Vein endothelial cell (primary cell): ENCODE measurements at places on chromosomes 16 and 17. TPM values are rescaled to one million over a fixed set of nuclear protein-coding genes. Genes with fewer than 3 reads are reported as not detected.

DNAAF8 gene
- total RNA-seq: 0.48 and 1.3 TPM in 2 replicates

STAT5A gene
- 30.4 and 52.6 TPM in 2 replicates for total RNA-seq

KRTAP4-9 gene
- not detected in 2 replicates for total RNA-seq

HSD11B2 gene
- total RNA-seq: 0.10 and 0.65 TPM in 2 replicates

SHPK gene
- 15.7 and 19.0 TPM in 2 replicates for total RNA-seq
